Stimulated activated CD4-positive, alpha-beta T cell treated with anti-CD3 and anti-CD28 coated beads, Interleukin-15, amount 100 ng/mL, for 48 hours (primary cell): ENCODE measurements at places on chromosomes 3 and 15.
A peak's percentile ranks its signal among the peaks of the same experiment; 100 is the strongest.

DNA sequence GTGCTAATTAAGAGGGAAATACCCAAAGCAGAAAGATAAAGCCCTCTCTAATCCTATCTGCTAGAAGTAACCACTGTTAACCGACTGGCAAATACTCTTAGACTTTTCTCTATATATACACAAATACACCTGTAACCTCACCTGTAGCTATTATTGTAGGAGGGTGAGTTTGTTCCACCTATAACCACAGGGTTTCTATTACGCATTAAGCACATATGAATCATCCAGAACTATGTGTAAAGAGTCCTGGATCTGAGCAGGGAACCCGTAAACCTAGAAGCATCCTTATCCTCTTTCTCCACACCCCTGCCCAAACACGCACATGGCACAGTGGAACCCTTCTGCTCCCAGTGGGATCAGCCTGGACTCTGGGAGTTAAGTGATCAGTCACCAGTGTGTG lies 172.8 kb upstream of the C2CD4B start:
- DNase-seq = no peak

DNA sequence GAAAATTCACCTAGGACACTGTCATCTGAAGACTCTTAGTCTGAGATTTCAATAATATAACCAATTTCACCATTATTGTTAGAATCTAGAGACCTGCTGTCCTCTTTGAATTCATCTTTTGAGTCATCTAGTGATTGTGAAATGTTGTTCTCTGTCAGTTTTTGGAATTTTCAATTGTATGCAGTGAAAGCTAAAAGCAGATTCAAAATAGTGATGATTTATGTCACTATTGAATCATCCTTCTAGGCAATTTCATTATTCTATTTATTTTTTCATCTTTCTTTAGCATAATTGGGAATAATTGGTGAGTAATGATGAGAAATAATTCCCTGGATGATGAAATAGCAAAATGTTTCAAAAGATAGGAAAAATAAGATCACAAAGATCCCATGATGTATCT lies 101.7 kb upstream of the EIF1B start:
- DNase-seq = no peak

DNA sequence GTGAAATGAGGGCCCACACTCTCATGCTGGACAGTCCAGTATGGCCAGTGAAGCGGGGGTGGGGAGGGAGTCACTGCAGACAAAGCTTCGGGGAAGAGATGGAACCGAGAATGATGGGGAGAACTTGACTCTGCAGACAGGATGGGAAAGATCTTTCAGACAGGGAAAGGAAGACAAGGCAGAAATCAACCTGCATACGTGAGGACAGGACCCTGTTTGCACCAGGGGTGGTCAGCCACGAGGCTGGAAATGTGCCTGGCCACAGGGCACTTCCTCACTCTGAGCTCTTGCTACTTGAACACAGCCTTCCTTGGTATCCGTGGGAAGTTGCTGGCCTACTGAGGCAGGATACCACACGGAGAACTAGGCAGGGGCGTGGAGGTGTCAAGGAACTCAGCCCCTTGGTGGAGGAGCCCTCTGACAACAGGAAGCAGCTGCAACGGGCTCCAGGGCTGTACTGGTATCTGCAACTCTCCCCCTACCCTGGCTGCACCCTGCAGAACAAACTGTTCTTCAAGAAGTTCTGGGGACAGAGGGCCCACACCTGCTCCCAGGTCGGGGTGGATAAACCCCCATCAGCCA lies 9.3 kb upstream of the SRP14 start:
- DNase-seq = no peak

GRCh38 chr3:16511681-16512434 lies 1.6 kb downstream of the RFTN1 start:
- peak; percentile 73 for DNase-seq

DNA sequence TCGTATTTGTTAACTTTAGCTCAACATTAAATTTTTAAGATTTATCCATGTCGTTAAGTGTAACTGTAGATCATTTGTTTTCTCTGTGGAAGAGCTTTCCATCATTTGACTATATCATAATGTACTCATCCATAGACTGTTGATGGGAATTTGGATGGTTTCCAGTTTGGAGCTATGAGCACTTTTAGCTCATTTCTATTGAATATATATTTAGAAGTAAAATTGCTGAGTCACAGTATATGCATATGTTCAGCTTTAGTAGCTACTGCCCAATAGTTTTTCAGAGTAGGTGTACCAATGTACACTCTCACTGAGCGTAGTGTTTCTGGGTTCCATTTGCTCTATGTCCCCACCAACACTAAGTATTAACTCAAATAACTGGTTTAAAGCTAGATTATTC lies 263.0 kb downstream of the ULK4 start:
- no peak for DNase-seq

GRCh38 chr15:41809526-41810220 lies 18.2 kb upstream of the JMJD7 start:
- no peak for DNase-seq

GRCh38 chr3:110806924-110807323 lies 264.7 kb upstream of the NECTIN3 start:
- DNase-seq = no peak

DNA sequence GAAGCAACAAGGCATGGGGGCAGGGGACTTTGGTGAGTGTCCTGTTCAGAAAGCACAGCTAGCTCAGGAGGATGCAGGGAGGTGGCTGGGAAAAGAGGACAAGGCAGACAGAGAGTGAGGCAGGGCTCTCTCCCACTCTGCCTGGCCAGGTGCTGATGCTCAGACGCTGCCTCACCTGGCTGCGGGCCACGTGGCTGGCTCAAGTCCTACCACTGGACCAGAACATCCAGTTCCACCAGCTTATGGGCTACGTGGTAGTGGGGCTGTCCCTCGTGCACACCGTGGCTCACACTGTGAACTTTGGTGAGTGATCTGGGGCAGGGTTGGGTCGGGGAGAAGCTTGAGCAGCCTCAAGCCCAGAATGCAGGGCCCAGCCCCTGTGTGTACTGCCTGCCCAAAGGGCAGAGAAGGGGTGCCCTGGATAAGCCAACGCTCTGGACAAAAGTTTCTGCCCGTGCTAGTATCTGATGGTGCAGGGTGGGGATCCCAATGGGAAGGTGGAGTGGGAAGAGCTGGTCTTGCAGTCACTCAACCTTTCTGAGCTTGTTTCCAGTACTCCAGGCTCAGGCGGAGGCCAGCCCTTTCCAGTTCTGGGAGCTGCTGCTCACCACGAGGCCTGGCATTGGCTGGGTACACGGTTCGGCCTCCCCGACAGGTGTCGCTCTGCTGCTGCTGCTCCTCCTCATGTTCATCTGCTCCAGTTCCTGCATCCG lies 20.9 kb downstream of the NOX5 start:
- no peak for DNase-seq

- no peak for DNase-seq
Observed at GRCh38 chr3:144344925-144345548, 373.4 kb downstream of the DIPK2A start.

- peak; percentile 49 for DNase-seq
Observed at GRCh38 chr15:90872486-90873184, 4.2 kb downstream of the FURIN start.

- DNase-seq = no peak
Observed at GRCh38 chr3:63352008-63352279, 73.8 kb downstream of the SYNPR start.

GRCh38 chr15:88003541-88004327 lies 252.8 kb downstream of the NTRK3 start:
- DNase-seq = no peak

- DNase-seq = no peak
Observed at GRCh38 chr3:151267066-151267465, 11.3 kb downstream of the P2RY14 start.

DNA sequence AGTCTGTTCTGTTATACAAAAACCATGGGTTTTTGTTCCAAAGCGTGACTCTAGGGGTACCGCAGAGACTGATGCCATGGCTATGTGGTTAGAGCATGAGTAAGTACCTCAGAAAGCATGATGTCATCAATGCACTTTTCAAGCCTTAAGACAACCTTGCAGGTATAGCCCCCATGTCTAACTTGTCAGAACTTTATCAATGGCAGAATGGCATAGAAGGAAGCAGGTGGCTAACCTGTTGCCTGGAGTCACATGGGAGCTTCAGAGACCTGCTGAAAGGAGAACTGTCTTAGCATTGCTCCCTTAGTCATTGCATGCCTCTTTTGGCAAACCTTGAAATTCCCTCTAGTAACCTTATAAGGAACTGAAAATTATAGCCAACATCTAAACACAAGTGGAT lies 52.5 kb downstream of the EOMES start:
- DNase-seq = no peak

DNA sequence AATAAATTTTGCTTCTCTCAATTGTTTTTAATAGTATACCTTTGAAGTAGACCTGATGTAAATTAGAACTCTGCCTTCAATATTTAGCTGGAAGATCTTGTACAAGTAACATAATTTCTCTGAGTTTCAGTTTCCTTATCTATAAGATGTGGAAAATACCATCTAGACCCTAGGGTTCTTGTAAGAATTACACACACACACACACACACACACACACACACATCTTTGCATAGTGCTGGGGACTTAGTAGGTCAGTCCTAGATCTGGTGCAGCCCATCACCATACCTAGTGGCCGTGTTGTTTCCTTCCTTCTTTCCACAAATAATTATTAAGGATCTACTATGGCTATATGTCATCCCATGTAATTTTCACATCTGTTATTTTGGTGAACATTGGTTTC lies 11.0 kb downstream of the TRAT1 start:
- no peak for DNase-seq

DNA sequence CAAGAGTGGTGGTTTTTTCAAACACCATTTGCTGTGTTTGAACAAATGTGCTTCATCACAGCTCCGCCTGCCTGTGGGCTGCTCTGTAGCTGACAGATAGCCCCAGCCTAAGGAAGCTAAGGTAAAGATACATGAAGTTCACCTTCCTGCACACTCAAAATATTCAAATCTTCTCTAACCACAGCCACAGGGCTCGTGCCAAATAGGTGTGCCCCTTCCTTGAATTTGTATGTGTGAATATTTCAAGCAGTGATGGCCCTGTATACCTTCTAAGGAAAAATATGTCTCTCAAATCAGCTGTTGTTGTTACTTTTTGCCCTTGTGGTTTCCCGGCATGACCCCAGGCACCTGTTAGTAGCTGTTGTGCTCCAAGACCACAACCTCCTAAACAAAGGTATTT lies 92.8 kb downstream of the CCNL1 start:
- DNase-seq = no peak

DNA sequence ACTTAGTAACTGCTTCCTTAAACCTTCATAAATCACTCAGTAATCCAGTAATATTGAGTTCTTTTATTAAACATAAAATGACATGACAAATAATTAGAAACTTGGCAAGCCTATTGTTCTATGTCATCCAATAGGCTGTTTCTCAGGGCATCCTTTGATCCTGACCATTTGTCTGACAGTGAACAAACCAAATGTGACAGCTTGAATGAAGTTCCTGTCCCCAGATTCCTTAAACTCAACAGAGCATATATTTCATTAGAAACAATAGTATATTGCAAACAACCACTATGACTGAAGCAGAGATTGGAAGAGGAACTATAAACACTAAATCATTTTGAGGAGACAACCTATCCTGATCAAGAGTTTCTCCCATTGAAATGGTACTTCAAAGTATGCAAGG lies 113.6 kb upstream of the MDFIC2 start:
- DNase-seq = no peak

DNA sequence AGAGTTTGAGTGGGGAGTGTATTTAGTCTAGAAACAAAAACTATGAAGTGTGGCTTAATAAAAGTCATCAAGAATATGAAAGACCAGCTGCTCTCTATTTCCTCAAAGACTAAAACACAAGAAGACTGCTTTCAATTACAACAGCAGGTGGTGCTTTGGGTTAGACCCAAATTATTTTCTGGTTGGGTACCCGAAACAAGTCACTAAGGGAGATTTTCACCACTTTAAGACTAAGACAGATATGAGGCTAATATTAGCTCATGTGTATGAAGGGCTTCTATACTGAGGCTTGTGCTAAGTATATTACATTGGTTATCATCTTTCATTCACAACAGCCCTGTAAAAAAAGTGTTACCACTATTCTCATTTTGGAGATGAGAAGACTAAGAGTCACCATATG lies 43.1 kb downstream of the COL8A1 start:
- no peak for DNase-seq

DNA sequence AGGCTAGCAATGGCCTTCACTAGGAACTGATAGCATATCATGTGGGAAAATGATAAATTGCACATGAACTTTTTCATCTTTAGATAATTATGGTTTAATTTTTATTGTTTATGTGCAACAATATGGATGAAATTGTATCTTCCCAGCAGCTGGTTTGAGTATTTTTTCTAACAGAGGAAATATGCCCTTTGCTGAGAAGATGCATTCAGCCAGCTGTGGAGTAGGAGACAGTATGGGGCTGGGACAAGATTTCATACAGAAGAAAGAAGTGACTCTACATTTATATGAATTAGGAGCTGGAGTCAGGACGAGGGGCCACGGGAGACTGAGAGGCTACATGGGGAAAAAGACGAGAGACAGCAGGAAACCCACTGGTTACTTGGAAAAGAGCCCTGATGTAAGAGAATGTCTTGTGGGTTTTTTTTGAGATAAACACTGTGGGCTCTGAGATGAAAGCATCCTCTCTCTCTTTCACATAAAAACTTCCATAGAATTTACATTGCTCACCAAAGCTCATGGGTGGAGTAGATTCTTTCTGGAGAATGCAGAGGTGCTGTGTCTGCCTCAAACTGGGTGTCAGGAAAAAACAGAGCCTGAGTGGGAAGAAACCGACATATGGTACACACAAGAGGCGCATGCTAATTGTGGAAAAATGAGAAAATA lies 115.2 kb upstream of the PDZRN3 start:
- no peak for DNase-seq

DNA sequence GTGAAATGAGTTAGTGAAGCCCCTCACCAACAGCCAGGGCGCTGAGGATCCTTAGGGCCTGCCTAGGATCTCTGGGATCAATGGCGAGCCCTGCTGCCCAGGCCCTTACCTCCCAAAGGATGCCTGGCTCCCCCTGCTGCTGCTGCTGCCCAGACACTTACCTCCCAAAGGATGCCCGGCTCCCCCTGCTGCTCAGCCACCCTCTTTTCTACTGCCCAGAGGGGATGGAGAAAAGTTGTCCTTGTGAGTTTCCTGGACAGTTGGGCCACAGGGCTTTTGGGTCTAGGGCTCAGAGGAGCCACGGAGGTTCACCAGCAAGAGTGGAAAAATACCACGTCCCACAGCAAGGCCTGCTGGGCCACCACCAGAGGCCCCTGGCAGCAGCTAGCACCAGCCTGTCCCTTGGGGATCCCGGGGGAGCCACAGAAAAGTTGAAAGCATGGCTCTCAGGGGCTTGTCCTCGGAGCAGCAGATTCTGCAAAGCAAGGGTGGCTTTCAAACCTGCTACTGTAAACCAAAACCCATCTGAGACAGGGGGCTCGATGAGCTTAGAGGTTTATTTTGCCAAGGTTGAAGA lies 59.4 kb downstream of the SLC6A6 start:
- no peak for DNase-seq

DNA sequence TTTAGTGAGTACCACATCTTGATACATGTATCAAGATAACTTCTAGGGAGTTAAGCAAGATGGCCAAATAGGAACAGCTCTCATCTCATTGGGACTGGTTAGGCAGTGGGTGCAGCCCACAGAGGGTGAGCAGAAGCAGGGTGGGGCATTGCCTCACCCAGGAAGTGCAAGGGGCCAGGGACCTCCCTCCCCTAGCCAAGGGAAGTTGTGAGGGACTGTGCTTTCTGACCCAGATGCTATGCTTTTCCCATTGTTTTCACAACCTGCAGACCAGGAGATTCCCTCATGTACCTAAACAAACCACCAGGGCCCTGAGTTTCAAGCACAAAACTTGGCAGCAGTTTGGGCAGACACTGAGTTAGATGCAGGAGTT lies 665.0 kb upstream of the CBLB start:
- no peak for DNase-seq

GRCh38 chr3:132293251-132293650 lies 24.0 kb upstream of the ACP3 start:
- no peak for DNase-seq
